ENCODE measurements at places on chromosomes 16 and 17.

- DNase-seq, result no peak
Measured at GRCh38 chr16:47956916-47957315, 198.9 kb downstream of the ABCC12 start.

GRCh38 chr16:65989861-65990604 lies 376.5 kb upstream of the CDH5 start:
- no peak for DNase-seq

- no peak for DNase-seq
Measured at GRCh38 chr17:45783593-45784292, 377 bp upstream of the CRHR1 start.

DNA sequence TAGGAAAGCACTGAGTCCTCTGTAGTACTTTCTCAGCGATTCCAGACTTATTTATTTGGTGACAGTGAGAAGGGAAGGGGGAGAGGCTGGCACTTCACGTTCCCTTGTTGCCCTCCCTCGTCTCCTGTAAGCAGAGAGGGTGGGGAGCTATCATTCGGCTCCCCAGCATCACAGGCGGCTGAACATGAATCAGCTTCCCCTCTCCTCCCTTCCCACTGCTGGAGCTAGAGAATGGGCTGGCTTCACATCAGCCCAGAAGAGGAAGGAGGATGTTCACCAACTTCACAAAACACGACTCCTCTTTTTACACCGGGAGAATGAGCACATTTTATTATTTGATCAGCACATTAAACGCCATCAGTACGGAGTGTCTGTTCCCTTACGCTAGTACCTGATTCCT lies 6.7 kb upstream of the CMIP start:
- DNase-seq, result no peak

DNA sequence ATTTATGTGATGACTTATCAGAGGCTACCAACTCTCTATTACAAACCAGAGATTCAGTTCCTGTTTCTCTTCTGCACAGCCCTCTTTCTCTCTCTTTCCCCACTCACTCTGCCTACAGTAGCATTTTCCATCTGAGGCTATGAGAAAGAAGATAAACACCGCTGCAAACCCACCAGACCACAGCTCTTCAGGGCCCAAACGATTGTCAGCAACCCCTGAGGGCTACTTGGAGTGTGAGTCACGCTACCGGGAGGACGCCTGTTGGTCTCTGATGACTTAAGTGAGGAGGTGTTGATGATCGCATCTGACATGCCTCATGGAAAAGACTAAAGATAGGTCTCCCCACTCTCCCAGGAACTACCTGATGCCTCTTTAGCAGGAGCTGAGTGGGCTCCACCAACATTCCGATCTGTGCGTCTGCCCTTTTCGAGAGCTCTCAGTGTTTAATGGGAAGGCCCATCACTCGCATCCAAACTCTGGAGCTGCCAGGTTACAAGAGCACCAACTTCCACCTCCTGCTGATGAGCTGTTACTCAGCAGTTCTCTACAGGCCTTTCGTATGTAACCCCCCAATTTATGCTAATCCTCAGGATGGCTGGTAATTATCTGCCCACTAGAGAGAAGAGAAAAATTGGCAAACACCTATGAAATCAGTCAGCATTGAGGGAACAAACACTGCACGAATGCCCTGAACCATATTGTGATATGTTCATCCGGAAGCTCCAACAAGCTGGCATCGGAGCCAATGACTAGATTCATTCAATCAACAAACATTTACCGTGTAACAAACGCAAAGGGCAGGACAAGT lies 9.2 kb downstream of the GRIN2A start:
- no peak for DNase-seq

- DNase-seq, result no peak
Measured at GRCh38 chr17:47802341-47803022, 19.1 kb downstream of the OSBPL7 start.

DNA sequence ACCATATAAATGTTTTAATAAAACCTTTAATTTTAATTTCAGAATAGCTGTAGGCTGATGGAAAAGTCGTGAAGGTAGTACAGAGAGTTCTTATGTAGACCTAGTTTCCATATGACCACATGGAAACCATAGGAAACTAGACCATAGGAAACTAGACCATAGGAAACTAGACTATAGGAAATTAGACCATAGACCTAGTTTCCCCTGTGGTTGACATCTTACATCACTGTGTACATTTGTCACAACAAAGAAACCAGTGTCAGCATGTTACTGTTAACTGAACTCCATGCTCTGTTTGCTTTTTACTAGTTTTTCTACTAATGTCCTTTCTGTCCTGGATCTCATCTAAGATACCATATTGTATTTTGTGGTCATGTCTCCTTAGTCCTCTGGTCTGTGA lies 14.6 kb downstream of the NUDT7 start:
- no peak for DNase-seq

Data from AG04449 (cell line).